ENCODE measurements at places on chromosomes 5 and 9.

DNA sequence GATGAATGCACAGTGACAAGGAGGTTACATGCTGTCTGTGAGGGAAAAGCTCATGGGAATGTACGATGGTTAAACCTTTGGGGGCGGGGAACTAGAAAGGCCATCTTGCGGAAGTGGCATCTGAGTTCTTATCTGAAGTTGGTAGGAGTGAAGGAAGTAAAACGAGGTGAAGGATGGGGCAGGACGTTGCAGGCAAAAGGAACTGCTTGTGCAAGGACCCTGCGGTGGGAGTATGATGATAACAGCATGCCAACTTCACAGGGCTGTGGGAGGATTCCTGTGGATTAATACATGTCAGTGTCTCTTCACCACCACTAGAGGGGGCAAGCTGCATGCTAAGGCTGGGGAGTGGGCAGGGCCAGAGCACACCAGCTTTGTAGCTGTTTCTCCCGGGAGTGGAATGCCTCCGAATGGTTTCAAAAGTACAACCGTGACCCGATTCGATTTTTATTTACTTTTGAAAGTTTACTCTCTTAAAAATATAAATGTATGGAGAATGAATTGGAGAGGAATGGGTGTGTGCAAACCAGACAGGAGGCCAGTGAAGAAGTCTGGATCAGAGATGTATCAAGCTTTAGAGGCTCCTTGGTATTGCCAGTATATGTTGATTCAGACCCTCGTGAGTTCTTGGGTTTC, 62.5 kb downstream of the CYFIP2 start:
- DNase-seq = peak; percentile 73

- DNase-seq = no peak
Measured at GRCh38 chr9:105044518-105044917, 116.6 kb upstream of the ABCA1 start.

DNA sequence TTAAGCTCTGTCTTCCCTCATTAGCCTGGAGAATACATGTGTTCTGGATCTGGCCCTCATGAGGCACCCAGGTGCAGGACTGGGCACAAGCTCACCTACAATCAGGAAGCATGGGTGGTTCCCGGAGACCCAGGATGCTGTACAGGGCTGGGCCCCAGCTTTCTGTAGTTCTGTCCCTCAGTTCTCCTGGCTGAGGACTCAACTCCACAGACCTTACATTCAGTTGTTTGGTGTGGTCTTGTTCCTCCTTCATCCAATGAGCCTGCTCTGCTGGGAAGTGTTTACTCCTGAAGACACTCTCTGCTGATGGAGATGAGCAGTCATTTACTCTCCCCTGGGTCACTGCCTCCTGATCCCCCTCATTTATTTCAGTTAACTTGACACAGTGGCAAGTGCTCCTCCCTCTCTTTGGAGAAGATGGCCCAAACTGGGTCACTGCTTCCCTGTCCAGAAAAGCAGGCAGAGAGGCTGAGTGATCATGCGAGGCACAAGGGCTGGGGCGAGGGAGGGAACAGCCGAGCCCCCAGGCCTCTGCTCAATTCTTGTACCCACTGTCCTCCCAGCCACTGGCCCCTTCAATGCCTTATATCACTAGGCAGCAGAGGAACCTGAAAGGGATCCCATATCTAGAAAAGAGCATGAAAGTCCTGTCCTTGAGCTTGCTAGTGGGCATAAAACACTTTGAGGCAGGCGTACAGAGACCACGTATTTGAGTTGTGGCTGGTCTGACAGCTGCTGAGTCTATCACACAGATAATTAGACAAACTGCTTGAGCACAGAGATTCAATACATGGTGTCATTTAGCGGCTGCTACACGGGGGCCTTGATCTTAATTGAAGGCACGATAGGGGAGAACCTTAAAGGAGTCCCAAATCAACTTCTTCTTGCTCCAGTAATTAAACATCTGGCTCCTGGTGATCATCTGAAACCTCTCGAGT, 221.7 kb downstream of the FSTL4 start:
- DNase-seq = peak; percentile 15

- DNase-seq = no peak
Measured at GRCh38 chr5:61302200-61302563, 29.9 kb upstream of the ZSWIM6 start.

GRCh38 chr5:2143088-2143487, 260.4 kb upstream of the IRX4 start:
- DNase-seq = no peak

GRCh38 chr9:126067031-126067734, 259.4 kb upstream of the MVB12B start:
- no peak for DNase-seq

DNA sequence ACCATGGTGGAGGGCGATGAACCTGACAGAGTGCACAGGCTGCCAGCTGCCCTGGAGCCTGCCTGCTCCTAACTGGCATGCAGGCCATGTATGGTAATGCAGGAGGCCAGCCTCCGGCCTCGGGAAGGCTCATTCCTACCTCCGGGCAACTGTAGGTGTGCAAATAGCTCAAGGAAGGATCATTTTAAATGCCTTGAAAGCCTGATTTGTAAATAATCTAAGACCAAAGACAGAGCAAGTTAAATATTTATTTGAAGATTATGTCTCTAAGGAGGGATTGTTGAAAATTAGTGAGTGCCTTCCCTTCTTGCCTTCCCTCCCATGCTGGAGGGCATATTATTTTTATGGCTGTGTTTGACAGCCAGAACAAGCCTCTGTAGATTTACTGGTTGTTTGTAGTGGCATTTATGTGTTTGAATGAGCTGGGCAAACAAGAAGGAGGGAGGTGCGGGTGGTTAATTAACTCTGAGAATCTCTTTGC, 285.7 kb upstream of the TUT7 start:
- no peak for DNase-seq
